NCI-H1105 (cell line): ENCODE measurements at places on chromosomes 11 and 22.

DNA sequence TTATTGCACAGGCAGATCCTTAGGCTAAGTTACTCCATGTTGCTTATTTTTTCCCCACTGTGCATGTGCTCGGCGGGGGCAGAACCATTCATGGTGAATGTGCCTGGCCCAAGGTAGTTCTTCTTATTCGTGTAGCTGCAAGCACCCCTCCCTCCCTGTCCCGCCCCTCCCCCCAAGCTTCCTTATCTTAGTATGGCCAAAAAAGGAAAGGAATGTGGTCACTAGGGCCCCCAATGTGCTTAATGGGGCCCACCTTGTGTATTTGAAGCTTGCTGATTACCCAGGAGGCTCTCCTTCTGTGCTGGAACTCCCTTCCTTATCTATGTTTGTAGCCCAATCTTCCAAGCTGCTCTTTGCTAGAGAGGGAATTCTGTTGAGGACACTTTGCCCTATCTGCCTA lies 1259.7 kb upstream of the RAG2 start:
- no peak for DNase-seq

GRCh38 chr11:70547386-70547785 lies 149.1 kb downstream of the CTTN start:
- no peak for DNase-seq

DNA sequence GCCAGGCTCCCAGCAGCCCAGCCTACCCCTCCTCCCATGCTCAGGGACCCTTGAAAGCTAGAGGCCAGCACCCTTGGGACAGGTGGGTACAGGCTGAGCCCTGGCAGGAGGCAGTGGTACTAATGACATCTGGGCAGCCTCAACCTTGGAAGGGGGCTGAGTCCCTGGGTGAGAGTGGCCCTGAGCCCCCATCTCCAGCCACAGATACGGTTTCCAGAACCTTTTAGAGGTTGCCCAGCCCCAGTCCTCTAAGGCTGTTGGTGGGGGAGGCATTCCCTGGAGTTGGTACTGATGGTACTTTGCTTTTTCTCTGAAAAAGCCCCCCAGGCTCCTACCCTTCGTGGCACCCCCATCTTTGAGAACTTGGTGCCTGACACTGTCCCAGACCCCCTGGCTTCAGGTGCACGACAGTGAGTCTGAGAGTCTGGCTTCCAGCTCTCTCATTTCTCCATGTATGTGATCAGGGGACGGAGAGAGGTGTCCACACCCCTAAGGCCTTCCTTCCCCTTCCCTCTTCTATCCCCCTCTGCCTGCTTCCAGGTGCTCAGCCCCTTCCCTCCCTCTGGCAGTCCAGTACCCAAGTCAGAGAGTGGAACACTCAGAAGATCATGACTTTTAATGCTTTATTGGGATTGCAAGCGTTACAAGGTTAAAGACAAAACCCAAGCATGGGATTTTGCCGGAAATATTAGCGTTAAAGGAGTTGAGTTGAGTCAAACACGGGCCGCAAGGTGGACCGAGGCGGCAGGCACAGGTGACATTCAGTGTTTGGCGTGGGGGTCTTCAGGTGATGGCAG lies 10.5 kb downstream of the IGF2 start:
- no peak for DNase-seq

DNA sequence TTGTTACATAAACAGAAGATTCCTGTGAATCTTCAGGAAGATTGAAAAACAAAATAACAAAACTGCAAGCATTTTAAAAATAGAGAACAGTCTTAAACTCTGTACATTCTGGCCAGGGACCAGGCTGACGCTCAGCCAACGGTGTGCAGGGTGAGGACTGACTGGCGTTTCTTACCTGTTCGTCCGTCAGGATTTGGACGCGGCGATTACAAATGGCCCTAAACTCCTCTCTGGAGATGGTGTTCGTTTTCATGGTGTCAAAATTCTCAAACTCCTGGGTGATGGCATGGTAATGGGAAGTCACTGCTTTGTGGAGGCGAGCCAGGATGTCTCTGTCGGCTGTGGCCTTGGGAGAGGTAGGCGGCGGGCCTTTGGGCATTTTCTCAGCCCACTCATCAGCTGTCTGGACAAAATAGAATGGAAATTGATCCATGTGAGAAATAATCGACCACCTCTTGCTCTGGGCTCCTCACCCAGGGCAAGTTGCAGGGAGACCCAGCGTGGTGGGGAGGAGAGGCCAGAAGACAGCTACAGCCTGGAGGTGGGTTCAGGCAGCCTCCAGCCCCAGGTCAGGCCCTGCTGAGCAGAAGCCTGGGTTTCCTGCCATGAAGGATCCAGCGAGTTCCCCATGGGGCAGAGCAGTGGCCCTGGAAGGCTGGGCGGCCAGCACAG lies 143.0 kb downstream of the MPPED1 start:
- no peak for DNase-seq

- no peak for DNase-seq
These were observed 120.4 kb downstream of the PHF21B start for GRCh38 chr22:44889255-44889878.

GRCh38 chr11:79174045-79175008 lies 266.5 kb downstream of the TENM4 start:
- no peak for DNase-seq

GRCh38 chr11:83033371-83033770 lies 38.3 kb downstream of the RAB30 start:
- DNase-seq = no peak

DNA sequence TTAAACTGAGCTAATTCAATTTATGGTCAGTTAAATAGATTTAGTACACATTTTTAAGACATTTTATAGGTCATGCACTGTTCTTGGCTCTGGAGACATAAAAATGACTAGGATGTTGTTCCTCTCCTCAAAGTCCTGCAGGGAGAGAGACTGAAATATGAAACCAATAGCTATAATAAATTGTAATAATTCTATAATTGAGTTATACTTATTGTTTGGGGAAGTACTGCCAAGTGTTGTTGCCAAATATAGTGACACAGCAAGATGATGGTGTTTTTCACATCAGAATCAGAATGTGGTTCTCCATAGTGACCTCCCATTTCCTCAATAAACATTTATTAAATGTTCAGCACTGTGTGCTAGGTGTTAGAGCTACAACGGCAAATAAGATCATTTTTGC lies 470.6 kb downstream of the NTM start:
- peak; percentile 14 for DNase-seq

- no peak for DNase-seq
These were observed 18.4 kb downstream of the FDX1 start for GRCh38 chr11:110447897-110448745.

DNA sequence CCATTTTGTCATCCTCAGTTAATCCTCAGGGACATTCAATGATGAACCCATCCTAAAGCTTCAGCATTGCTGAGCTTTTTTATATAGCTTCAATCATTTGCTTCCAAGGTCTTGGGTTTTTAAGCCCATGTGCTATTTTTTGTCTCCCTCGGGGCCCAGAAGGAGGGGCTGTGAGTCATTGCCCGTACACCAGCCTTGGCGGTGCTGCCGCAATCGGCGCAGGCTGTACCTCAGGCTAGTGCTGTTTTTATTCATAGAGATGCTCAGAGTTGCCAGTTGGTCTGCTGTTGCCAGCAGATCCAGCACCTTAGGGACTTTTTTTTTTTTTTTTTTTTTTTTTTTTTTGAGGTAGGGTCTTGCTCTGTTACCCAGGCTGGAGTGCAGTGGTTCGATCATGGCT lies 35.5 kb downstream of the ACO2 start:
- no peak for DNase-seq

DNA sequence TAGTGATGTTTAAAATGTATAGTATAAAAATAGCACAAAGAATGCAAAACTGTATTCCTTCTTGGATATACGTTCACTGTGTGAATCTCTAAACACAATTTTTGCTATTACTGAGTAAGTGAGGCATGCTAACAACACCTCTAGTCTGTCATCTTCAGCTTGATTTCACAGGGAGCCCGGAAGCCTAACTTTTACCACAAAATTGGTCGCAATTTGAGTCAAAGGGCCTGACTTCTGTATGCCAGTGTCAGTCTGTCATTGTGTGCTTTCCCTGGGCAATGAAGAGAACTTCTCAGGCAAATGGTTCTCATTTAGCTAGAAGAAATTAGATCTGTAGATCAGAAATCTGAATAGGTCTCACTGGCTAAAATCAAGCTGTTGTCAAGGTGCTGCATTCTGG lies 1059.5 kb downstream of the FAM181B start:
- no peak for DNase-seq

- DNase-seq = no peak
These were observed 44.8 kb upstream of the SLC22A12 start for GRCh38 chr11:64546176-64546575.

- no peak for DNase-seq
These were observed 8.6 kb downstream of the HSCB start for GRCh38 chr22:28750471-28750881.

DNA sequence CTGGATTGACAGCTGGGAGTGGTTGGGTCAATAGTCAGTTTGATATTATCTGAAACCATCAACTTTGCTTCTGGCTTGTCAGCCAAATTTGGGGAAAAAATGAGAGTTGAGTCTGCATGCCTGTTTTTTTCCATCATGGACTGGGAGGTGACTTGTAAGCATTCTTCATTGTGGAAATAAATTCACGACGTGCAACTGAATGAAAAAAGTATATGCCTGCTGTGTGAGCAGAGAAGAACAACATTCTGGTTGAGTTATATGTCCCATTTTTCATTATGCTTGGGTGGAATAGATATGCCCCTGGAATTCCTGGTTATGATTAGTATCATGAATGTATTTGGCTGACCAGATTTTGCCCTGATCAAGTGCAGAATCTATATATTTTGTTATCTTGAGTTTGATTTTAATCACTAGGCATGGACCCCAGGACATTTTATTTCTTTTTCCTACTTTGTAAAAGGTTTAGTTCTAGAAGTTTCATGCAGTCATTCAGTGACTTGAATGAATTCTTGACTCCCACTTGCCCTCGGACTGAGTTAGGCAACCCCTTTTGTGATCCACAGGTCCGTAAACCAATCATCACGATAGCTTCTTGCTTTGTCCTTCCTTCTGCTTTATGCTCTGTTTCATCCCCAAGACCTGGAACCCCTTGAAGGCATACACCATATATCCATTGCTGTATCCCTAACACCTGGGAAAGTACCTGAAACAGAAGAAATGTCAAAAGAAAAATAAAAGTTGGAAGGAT lies 205.8 kb downstream of the NAV2 start:
- DNase-seq = no peak

DNA sequence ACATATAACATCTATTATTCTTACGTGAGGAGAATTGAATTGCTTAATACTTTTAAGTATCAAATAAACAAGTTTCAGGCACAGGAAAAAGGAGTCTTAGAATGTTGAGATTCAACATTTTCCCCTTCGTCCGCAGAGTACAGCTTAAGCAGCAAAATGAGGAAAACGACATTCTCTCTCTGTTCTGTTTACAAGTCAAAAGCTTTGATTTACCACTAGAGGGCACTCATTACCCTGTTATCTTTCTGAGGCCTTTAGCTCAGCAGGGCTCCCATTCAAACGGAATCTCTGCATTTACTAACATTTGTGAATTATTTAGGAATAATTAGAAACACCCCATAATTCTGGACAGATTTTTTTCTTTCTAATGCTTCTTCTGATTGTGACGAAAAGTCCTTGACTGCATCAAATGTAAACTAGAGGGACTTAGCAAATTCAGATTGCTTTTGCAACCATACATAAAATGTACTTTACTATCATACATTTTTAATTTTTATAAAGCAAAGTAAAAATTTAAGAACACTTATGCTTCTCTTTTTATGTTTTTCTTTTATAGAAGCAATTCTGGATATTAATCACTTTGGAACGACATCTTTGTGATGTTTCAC lies 75.0 kb downstream of the JRKL start:
- DNase-seq = peak; percentile 82

DNA sequence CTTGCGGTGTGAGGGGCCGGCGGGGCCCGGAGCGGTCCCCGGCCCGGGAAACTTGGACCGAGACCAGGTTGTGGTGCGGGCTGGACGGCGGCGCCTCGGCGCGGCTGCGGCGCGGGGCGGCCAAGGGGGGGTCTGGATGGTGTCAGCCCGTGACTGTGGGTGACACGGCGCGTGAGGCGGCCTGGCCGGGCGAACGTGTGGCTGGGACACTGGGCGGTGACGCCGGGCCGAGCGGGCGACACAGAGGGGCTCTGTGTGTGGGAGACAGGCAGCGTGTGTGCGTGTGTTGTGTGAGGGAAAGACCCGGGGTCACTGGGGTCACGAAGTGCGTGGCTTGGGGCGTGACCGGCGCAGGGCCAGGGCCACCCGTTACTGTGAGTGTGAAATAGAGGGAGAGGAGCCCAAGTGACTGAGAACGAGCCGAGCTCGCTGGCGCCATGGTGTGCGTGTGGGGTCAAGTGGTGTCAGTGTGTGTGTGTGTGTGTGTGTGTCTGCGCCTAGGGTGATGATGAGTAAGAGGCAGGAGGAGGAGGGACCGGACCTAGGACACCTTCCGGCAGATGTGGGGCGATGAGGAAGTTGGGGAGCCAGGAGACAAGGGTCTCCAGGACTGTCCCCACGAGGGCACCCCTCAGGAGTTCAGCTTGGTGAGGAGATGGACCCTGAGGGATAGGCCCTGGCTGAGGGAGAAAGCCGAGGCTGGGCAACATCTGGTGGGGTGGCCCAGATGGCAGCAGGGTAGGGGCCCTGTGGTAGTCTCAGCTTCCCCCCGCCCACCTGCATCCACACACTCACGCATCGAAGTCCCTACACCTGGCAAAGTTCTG lies 817 bp downstream of the RELT start:
- DNase-seq = peak; percentile 46

DNA sequence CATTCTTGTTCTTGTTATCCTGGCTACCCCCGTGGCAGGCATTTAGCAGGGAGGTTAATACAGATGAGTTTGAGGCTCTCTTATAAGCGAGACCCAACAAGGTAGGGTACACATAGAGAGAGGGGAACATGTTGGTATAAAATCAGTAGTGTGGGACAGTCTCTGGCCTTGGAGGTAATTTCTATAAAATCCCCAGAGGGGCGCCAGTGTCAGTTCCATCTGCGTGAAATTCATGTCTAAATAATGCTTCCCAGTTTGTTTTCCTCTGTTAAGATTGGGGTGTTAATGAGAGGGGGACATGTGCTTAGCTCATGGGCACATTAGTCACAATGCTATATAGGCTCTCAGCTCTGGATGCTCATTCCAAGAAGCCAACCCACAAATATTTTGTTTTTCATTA lies 150.7 kb downstream of the MYO18B start:
- no peak for DNase-seq

GRCh38 chr11:44316659-44317240 lies 6.8 kb upstream of the ALX4 start:
- DNase-seq = no peak
